ENCODE measurements at places on chromosomes 4 and X. TPM values are rescaled to one million over a fixed set of nuclear protein-coding genes. Genes with fewer than 3 reads are reported as not detected.

GRCh38 chr4:184101711-184102110, 116.0 kb downstream of the ENPP6 start:
- H3K27me3 ChIP-seq = peaks cover 8% of the 10 kb centered on the region
- H3K27ac ChIP-seq = no peak overlapping the region
- H3K36me3 ChIP-seq = no peaks in the 10 kb centered on the region
- no peak for DNase-seq

DNA sequence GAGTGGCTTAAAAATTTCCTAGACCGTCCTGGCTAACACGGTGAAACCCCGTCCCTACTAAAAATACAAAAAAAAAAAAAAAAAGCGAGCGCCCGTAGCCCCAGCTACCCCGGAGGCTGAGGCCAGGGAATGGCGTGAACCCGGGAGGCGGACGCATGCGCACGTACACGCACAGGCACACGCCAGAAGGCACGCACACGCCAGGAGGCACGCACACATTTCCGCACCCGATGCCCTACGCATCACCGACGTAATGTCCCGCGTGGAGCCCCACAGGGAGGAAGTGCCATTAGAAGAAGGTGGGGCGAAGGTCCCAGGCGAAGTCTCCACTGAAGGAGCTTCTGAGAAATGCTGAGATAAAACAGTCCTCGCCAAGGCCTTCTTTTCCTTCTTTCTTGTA, 41.4 kb downstream of the NLGN4X start:
- H3K27me3 ChIP-seq = no peaks in the 10 kb centered on the region
- H3K36me3 ChIP-seq = no peaks in the 10 kb centered on the region
- H3K27ac ChIP-seq = no peak overlapping the region
- DNase-seq = no peak

DNA sequence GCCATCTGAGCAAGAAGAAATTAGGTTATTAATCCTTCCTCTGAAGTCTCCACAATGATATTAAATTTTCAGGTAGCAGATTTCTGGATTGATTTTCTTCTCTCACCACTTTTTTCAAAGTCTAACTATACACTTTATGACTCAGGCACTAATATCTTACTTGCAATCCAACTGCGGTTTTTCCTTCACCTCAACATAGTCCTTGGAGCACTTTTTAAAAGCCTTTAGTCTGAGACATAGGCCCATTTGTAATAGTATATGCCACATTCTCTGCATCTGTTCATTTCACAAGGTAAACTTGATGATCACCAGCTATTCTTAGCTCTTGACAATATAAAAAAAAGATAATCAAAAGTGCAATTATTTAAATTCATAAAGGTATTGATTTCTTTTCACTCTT, 55.9 kb upstream of the EDNRA start:
- H3K4me1 ChIP-seq = no peaks in the 10 kb centered on the region
- no peaks in the 10 kb centered on the region for H3K27me3 ChIP-seq
- H3K27ac ChIP-seq = no peak overlapping the region
- no peaks in the 10 kb centered on the region for H3K36me3 ChIP-seq
- no peak for DNase-seq
- no peak overlapping the region for H3K4me3 ChIP-seq

DNA sequence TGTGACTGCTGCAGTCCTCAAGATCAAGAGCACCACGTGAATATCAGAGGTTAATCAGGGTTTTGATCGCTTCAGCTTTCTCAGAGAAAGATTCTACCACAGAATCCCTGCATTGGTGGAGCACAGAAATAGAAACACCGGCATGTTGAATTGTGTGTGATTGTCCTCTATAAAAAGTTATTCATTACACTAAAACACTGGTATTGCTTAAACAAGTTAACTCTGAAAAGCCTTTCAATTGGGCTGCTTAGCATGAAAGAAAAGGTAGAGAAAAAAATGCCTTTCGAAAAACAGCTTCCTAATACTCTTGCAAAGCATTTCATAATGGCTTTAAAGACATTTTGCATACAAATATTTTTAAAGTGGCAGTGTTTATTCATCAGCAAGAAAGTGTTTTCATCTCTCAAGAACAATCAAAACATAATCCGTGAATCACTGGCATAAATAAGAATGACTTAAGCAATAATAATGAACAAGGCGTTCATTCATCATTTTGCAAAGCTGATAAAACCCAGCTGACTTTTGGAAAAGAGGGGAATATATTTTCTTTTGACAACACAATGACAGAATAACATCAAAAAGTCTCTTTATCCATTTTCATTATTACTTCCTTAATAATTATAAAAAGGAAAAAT, 61.1 kb downstream of the HELT start:
- no peak for DNase-seq
- peaks cover 40% of the 10 kb centered on the region for H3K27me3 ChIP-seq
- no peaks in the 10 kb centered on the region for H3K4me1 ChIP-seq
- no peaks in the 10 kb centered on the region for H3K36me3 ChIP-seq
- no peak overlapping the region for H3K27ac ChIP-seq
- no peak overlapping the region for H3K4me3 ChIP-seq

GRCh38 chr4:40055863-40056715, 561 bp upstream of the N4BP2 start:
- peak overlapping the region; percentile 98 for H3K4me3 ChIP-seq
- H3K4me1 ChIP-seq = peaks cover 32% of the 10 kb centered on the region
- peaks cover 5% of the 10 kb centered on the region for H3K27me3 ChIP-seq
- peak overlapping the region; percentile 96 for H3K27ac ChIP-seq

DNA sequence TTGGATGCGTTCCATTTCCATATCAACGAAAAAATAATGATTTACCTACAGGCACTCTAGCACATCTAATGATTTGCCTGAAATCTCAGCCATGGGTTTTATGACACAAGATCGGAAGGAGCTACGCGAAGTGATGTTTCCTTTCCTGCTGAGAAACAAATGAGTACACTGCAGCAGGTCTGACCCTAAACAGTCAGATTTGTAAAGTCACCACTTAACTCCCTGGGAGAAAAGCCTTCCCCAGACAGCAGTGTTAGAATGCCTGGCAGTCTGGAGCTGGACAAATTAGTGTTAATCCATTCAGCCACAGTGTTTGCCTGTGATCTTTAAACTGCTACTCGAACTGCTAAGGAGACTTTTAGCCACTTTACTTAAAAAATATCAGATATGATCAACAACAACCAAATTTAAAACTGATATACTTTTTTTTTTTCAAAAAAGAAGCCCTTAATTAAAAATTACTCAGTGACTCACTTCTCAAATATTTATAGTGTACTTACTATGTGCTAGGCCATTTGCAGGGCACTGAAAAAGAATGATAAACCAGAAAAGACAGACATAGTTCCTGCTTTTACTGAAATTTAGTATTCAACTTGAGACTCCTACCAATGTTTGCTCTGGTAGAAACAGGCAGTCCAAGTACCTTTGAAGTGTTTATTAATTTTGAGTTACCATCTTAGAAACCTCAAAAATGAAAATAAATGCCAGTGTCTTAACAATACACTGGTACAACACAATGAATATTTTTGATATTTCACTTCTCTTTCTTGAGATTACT, 104.5 kb downstream of the SHISA3 start:
- H3K27me3 ChIP-seq = no peaks in the 10 kb centered on the region
- no peak for DNase-seq
- no peak overlapping the region for H3K27ac ChIP-seq

DNA sequence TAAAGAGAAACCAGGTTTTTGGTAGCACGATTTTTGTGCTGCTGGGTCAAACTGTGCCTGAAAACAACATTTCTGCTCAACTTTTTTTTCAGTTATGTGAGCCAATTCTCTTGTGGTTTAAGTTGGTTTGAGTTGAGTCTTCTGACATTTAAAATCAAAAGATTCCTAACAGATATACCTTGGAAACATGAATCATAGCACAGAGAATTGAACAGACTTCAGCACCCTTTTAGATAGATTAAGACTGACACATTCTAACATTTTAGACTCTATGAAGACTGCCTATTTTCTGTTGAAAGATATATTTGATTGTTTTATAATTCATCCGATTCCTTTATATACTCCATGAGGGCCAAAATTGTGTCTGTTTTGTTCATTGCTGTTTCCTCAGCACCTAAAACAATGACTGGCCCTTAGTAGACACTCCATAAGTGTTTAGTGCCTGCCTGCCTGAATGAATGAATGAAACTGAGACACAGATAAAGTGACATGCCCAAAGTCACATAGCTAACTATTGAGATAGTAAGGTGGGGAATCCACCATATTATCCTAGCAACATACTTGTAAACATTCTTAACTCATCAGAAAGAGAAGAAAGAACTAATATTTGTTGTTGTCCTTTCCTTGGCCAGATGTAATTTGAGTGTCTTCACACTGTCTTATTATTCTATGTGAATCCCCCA, 624.0 kb downstream of the MID1IP1 start:
- peaks cover 2% of the 10 kb centered on the region for H3K36me3 ChIP-seq
- H3K27me3 ChIP-seq = no peaks in the 10 kb centered on the region
- H3K4me1 ChIP-seq = peaks cover 20% of the 10 kb centered on the region
- H3K27ac ChIP-seq = peak overlapping the region; percentile 68

The SSR4 gene
- total RNA-seq = 191 TPM

Measured in activated CD8-positive, alpha-beta memory T cell treated with anti-CD3 and anti-CD28 coated beads, Interleukin-2, amount 10 ng/mL, durations not matched to agents 7 days and 5 days (primary cell).